ENCODE measurements at places on chromosomes 7 and 10.

GRCh38 chr10:43843321-43844101, 194.8 kb upstream of the ZNF32 start:
- DNase-seq: no peak

DNA sequence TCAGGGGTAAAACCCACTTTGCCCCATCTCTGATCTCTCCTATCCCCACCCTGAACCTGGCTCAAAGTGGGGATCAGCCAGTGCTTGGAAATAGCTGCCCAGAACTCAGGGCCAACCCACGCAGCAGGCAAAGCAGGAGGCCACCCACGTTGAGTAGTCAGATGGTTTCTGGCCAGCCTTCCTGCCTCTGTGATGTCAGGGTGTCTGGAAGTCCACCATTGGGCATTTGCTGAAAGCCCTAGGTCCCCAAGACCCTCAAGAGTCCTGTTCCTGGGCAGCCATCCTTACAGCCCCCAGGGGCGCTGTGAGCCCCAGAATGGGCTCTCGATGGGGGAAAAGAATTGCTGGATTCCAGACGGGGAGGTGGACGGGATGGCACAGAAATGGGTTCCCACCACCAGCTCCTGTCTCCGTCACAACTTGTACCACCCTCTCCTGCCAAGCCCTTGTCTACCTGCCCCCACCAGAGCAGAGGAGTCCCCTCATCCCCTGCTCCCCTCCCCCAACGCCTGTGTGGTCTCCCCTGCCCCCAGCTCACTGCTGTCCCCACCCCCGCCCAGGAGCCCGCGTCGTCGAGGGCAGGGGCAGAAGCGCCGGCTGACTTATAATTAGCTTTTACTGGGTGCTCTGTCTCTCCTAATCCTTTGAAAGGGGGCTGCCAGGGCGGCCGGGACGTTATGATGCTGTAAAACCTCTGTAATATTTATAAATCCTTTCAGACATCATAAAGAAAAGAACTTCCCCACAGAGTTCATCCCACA, 3.9 kb downstream of the MYL10 start:
- DNase-seq: no peak

DNA sequence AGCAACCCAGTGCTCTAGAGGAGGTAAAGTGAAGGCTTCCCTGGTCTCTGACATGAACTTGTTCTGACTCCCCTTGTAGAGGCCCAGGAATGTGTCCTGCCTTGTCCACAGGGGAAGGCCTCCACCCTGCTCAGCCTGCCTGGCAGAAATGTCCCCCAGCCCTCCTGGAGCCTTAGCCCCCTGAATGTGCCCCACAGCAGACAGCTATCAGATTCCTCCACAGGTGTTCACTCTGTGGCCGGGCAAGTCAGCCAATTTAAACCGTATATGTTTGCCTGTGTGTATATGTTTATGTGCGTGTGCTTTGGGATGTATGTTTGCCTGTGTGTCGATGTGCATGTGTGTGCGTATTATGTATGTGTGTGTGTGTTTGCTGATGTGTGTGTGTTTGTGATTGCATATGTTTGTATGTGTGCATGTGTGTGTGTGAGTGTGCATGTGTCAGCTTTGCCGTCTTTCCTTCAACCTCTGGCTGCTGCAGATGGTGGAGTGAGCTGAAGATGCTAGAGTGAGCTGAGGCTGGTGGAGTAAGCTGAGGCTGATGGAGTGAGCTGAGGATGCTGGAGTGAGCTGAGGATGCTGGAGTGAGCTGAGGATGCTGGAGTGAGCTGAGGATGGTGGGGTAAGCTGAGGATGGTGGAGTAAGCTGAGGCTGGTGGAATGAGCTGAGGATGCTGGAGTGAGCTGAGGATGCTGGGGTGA, 68.9 kb upstream of the ANTXRL start:
- no peak for DNase-seq

GRCh38 chr7:112421666-112422486, 28.4 kb upstream of the IFRD1 start:
- DNase-seq: peak; percentile 39
